ENCODE measurements at places on chromosomes 11 and 22.

DNA sequence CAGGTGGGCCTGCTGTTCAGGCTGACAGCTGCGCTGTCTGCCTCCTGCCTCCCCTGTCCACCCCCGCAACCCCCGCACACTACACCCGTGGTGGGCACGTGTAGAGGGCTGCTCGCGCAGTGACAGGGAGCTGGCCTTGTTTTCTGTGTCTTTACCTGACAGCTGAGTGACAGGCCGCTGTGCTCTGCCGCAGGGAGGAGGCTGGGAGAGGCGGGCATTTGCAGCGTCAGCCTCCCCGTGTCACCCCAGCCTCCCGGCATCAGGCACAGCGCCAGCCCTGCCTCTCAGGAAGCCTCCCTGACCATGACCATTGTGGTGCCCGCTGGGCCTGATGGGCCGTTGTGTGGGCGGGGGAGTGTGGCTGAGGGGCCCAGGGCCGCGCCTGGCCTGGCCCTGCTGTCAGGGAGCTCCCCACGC is 32.0 kb upstream of the RELT start:
- DNase-seq = no peak

DNA sequence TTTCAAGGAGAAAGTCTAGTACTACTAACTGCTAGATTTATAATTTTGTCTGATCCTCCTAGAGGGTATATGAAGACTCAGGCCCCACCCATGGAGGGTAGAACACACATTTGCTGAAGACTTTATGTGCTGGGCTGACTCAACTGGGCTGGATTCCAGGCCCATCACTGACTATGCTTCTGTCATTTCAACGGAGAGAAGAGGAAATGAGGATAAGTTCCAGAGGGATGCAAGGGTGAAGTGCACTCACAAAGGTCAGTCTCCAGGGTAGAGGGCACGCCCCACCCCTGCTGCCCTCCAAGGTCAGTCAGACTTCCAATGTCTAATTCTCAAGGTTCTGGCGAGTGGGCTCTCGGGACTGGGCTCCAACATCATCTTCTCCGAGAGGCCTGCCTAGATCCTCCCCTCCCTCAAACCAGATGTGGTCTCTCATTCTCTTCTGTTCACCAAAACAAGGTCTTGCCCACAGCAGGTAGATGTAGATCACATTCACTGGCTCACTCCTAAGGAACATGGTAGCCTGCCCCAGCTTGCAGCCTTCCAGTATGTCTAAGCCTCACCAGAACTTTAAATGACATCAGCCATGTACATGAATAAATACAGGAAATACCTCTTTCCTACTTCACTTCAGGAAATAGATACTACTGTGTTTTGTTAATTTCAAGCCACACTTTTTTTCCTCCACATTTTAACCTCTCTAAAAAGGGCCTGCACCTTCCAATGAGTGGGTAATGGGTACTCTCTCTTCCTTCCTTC is 7.3 kb upstream of the C11orf86 start:
- DNase-seq = no peak

GRCh38 chr11:64320556-64320955 is 2.6 kb downstream of the PRDX5 start:
- no peak for DNase-seq

- no peak for DNase-seq
Measured at GRCh38 chr11:27842290-27842689, 142.0 kb upstream of the BDNF start.

DNA sequence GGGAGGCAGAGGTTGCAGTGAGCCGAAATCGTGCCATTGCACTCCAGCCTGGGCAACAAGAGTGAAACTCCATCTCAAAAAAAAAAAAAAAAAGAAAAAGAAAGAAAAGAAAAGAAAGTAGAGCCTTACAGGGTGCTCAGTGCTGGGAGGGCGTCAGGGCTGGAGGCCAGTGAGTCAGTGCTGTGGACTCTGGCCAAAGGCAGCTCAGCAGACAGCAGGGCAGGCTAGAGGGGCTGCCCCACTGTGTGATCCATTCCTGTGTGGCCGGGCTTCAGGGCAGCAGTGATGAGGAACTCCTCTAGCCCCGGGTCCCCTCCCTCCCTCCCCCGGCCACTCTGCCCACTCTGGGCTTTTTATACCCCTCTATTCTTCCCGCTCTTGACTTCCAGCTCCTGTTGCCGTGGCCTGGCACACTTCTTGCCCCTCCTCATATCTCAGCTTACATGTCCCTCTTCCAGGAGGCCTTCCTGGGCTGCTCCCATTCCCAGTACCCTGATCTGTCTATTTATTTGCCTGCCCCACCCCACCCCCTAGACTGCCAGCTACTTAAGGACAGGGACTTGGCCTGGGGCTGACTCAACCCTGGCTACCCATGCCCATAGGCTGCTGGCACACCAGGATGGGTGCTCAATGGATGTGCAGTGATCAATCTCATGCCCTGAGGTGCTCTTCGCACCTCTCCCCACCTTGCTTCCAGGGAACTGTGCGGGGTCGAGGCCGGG is 10.1 kb downstream of the SYT12 start:
- no peak for DNase-seq

DNA sequence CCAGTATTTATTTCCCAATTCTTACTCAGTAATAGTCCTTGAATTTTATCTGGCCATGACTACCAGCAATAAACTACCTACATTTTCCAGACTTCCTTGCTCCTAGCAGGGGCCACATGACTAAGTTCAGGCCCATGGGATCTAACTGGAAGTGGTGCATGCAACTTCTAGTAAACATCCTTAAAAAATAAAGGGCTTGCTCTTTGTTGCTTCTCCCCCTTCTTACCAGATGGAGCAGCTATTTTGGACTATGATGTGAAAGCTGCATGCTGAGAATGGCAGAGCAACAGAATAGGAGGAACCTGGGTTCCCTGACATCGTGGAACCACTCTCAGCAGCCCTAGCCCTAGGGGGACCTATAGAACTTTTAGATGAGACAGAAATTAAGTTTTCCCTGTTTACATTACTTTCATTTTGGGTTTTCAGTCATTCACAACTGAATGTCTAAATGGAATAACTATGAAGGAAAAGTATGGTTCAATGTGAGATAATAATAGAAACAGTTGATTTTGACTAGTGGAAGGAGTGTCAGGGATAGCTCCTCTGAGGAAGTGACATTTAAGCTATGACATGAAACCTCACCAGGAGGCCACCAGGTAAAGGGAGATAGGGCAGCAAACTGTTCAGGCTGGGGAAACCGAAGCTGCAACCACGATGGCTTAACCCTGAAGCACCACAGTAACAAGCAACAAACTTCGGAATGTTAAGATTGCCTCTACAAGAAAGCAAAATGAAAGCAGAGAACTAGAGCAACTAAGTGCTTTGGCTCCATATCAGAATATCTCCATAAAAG is 48.9 kb downstream of the PHF21A start:
- DNase-seq = no peak

DNA sequence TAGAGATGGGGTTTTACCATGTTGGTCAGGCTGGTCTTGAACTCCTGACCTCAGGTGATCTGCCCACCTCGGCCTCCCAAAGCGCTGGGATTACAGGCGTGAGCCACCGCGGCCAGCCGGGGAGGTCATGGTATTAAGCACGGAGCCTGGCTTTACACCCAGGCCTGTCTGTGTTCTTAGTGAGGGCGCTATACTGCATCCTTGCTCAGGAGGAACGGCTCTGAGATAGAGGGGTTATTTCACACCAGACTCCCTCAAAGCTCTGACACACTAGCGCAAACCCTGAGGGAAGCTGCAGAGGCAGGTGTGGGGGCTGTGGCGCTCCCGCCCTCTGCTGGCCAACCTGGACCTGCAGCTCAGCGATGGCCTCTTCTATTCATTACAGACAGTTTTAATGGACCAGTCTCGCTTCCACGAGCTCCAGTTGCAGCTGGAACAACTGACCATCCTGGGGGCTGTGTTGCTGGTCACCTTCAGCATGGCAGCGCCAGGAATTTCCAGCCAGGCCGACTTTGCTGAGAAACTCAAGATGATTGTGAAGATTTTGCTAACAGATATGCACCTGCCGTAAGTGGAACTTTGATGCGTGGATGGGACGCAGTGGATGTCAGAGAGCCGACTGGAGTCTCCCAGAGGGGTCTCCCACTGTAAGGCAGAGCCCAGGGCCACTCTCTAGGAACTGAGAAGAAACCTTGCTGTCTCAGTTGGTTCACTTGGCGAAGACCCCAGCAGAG is 26.2 kb downstream of the TCP11L1 start:
- peak; percentile 76 for DNase-seq

GRCh38 chr11:125070699-125071254 is 7.7 kb downstream of the SLC37A2 start:
- peak; percentile 34 for DNase-seq

- DNase-seq = no peak
Measured at GRCh38 chr11:45654231-45655011, 11.0 kb downstream of the CHST1 start.

DNA sequence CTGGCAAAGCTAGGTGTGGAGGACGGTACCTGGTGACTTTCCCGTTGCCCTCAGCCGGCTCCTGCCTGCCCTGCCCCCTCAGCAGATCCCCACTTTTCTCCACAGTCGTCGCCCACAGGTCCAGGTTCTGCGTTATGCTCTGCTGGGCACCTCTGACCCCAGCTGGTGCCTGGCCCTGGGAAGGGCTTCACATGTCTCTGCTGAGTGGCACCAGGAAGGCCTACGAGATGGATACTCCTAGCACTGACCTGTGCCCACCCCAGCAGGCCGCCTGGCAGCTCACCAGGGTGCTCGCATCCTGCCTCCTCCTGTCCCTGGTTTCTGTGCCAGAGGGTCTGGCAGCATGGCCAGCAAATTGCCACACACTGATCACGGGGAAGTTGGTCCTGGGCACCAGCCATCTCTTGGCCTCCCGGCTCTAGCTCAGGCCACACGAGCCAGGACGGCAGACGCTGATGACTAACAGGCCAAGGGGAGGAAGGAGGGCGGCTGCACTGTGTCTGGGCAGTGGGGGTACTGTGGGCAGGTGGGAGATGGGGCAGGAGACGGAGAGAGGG is 13.8 kb downstream of the CARS1 start:
- no peak for DNase-seq

DNA sequence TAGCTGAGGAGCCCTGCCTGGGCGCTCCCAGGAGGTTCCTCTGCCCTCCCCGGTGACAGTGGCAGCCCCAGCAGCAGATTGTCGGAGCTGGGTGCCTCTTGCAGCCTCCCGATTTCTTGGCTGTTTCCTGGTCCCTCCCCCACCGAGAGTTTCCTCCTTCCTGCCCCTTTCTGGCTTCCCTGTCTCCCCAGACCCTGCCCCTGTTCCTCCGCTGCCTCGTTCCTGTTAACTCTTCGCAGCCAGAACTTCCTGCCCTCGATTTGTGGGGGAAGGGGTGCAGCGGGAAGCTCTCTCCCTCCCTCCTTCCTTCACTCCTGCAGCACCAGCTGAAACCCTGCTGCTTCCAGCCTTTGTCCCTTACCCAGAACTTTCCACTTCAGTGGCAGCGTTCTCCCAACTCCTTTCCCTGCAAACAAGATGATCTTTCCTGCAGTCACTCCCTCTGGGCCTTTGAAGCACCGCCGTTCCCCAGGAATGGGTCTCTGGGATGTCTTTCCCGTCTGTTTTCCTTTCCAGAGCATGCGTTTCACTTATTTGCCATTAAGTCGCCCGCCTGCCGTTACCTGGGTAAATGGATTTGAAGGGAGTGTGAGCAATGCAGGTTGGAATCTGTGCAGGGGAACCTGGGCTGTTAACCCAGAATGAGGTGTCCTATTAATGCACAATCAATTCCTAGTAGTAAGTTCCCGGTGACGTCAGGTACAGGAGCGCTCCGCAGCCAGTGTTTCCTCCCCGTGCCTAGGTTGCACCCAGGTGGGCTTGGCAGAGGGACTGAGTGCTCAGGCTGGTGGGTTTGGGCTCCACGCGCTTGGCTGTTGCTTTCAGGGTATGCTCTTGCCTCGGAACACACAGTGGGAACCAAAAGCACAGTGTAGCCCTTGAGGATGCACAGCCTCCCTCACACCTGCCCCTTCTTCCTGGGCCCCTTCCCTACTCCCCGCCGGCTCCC is 4.3 kb downstream of the GRK2 start:
- peak; percentile 52 for DNase-seq

GRCh38 chr11:111936040-111936540 is 1.1 kb upstream of the DIXDC1 start:
- DNase-seq = no peak

DNA sequence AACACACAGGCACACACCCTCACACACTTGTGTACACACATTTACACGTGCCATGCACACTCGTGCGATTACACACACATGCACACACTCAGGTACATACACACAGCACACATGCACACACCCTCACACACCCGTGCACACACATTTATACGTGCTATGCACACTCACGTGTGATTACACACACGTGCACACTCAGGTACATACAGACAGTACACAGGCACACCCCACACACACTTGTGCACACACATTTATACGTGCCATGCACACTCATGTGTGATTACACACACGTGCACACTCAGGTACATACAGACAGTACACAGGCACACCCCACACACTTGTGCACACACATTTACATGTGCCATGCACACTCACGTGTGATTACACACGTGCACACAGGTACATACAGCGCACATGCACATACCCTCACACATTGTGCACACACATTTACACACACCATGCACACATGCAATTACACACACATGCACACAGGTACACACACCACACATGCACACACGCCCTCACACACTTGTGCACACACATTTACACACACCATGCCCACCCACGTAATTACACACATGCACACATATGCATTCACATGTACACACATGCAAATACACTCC is 4.6 kb downstream of the IFITM10 start:
- DNase-seq = no peak

- DNase-seq = no peak
Measured at GRCh38 chr11:95095858-95096587, 6.4 kb downstream of the ENDOD1 start.

DNA sequence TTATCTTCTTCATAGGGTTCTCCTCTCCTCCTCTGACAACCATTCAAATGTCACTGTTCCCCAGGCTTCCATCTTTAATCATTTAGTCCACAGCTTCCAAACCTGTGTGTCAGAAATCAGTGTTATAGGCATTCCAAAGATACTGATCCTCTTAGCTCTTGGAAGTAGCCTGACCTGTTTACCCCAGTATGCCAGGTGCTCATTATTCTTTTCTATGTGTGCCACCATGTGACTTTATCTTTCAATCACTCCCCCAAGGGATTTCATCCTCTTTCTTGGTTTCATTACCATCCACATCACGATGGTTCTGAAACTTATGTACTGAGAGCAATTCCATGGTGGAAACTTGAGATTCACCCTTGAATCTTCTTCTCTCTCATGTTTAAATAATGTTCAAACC is 7.6 kb downstream of the POU2AF2 start:
- no peak for DNase-seq

GRCh38 chr11:72573072-72573854 is 101.0 kb downstream of the PDE2A start:
- peak; percentile 56 for DNase-seq

GRCh38 chr11:112627588-112628045 is 333.6 kb upstream of the NCAM1 start:
- DNase-seq = no peak

DNA sequence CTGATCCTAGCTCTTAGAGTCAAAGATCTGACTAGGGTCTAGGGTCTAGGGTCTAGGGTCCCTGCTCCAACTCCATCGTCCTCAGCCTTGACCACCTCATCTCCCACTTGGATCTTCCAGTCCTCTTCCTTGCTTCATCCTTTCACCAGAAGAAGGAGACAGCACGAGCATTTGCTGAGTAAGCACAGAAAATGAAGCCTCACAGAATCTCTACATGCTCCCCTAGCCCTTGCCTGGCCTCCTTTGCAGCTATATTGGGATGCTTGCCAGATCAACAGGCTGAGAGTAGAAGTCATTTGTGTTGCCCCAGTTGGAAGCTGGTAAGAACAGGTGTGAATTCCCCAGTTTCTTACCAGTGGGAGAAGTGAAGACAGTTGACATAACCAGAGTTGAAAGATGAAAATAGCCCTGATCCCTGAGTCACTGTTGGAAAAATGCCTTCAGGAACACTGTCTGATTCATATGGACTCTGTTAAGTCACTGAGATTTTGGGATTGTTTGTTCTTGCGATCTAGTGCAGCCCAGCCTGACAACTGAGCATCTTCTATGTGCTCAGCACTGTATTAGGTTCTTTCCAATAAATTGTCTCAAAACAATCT is 552.5 kb downstream of the INSC start:
- no peak for DNase-seq

Data from activated T-cell treated with anti-CD3 and anti-CD28 coated beads, Interleukin-2, amount 50 U/mL, for 48 hours (primary cell).